ENCODE measurements at places on chromosomes 12 and 14.

DNA sequence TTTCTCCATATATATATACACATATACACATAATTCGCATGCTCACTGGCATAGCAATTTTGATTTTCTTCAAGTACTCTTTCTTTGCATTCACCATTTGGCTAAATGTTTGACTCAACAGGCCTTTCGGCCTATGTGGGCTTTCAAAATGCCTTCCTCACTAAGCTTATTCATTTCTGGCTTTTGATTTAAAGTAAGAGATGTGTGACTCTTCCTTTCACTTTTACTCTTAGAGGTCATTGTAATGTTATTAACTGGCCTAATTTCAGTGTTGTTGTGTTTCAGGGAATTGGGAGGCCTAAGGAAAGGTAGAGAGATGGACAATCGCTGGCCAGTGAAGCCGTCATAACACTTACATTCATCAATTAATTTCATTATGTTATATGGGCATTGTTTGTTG lies 14.5 kb upstream of the KLRD1 start:
- DNase-seq: no peak

- no peak for DNase-seq
Observed at GRCh38 chr12:72828662-72829324, 556.6 kb downstream of the TRHDE start.

GRCh38 chr14:81330619-81331122 lies 69.5 kb downstream of the STON2 start:
- DNase-seq: no peak

DNA sequence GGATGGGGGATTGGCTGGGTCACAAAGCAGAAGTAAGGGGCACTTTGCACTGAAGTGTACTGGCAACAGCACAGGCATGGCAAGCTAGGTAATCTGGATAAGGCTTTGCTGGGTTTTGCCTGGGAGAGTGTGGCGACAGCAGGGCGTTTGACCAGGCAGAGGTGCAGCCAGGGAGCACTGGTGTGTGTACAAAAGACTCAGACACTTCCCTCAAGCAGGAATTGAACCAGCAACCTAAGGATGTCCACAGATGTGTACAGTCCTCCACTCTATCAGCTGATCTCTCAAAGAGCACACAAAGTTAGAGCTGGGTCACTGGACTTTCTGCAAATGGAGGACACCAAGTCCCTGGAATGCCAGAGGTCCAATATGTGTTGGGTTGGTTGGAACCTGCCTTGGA lies 15.4 kb upstream of the RNASE4 start:
- DNase-seq: no peak

DNA sequence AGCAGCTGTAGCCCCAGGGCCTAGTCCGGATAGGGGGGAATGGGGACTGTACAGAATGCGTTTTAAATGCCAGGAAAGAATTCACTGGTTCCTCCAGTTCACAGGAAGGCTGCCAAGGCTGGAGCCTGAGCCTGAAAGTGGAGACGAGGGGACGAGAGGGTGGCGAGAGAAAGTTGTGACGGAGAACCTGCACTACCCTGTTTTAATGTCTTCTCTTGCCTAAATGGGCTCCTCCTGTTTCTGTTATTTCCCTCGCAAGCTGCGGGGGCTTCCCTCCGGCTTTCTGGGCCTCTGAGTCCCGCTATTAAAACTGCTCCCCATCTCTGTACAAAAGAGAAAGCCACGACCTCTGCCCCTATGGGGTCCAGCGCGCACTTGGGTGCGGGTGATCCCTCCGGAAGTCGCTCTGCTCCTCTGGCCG lies 4.5 kb downstream of the C1QL4 start:
- DNase-seq: no peak

- no peak for DNase-seq
Observed at GRCh38 chr12:51942501-51943000, 8.9 kb upstream of the ACVR1B start.

DNA sequence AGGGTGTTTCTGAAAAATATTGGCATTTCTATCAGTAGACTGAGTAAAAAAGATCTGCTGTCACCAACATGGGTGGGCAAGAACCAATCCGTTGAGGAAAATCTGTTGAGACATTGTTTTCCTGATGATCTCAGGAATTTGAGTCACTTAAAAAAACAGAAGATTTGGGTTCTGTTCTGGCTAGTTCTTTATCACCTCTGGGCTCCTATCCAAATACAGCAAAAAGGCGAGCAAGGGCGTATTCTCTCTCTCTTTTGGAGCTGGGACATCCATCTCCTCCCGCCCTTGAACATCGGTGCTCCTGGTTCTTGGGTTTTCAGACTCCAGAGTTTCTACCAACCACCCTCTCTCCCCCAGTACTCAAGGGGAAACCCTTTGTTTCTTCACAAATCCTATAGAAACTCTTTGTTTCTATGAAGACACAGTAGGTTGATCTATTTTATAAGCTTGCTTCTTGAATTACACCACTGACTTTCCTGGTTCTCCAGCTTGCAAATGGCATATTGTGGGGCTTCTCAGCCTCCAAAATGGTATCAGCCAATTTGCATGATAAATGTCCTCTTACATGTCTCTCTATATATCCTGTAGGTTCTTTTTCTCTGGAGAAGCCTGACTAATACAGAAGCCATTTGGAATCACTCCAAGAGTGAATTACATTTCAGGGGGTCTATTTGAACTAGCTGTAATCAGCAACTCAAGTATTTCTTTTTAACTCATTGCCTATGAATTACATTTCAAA lies 263.9 kb upstream of the TMTC1 start:
- DNase-seq: no peak

DNA sequence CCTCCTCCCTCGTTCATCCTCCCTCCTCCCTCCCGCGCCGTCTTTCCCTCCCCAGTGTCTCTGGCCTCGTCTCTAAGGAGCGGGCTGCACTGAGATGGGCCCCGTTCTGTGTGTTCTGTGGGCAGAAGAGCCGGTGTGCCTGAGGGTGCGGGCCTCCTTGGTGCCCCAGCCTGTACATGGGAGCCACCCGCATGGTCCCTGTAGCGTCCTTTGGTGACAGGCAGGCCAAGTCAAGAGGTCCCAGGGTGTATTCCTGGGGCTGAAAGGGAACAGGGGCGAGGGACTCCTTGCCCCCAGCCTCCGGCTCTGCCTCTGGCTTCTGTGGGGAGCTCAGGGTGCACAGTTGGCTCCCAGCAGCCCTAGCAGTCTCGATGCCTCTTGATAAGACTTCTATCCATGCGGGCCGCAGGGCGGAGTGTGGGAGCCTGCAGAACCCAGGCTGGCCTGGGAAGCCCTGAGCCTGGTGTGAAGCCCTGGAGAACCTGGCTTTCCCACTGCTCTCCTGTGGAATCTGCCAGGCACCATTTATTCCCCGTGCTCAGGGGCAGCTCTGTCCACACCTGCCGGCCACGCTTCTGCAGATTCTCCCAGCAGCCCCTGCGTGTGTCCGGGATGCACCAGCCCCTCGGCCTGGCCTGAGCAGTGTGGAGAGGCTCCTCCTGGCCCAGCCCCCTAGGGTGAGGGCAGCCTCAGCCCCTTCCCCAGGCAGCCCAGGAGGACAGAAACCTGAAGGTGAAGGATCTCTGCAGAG lies 181.3 kb downstream of the KIF26A start:
- no peak for DNase-seq

GRCh38 chr12:113299619-113300237 lies 35.2 kb downstream of the SLC8B1 start:
- no peak for DNase-seq

DNA sequence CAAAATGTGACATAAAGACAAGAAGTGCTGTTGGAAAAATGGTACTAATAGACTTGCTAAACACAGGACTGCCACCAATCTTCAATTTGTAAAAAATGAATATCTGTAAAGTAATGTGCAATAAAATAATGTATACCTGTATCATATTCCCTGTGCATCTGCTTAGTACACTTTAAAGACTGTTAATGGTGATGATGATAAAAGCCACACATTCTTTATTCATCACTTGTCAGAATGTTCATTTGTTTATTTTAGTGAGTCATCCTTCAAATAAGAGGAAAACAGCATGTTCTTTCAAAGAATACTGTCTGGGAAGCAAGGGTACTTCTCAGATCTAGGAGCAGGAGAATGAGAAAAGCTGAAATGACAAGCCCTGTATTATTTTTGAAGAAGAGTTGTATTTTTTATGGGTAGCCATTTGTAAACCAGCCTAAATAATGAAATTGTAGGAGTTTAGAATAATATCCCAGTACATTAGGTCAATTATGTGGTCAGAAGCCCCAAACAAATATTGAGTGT lies 78.3 kb upstream of the PSMA6 start:
- DNase-seq: no peak

- DNase-seq: no peak
Observed at GRCh38 chr12:11162502-11162901, 8.5 kb upstream of the SMIM10L1 start.

DNA sequence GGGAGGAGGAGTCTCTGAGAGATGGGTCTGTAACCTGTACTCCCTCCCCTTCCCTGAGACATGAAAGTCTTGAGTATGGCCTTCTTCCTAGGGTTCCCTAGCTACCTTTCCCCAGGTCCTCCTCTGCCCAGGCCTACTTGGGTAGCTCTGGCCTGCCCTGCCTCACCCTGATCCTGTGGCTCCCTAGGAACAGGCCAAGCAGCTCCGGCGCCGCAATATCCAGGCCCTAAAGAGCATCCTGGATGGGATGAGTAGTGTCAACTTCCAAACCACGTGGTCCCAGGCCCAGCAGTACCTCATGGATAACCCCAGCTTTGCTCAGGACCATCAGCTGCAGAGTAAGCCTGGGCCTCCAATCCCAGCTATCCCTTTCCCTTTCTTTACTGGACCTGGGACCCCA lies 12.3 kb downstream of the PRPF40B start:
- no peak for DNase-seq

GRCh38 chr14:63650256-63650952 lies 8.7 kb upstream of the WDR89 start:
- no peak for DNase-seq

GRCh38 chr14:61563880-61564617 lies 131.3 kb upstream of the HIF1A start:
- DNase-seq: no peak

GRCh38 chr12:120874547-120875245 lies 29.5 kb downstream of the SPPL3 start:
- no peak for DNase-seq

DNA sequence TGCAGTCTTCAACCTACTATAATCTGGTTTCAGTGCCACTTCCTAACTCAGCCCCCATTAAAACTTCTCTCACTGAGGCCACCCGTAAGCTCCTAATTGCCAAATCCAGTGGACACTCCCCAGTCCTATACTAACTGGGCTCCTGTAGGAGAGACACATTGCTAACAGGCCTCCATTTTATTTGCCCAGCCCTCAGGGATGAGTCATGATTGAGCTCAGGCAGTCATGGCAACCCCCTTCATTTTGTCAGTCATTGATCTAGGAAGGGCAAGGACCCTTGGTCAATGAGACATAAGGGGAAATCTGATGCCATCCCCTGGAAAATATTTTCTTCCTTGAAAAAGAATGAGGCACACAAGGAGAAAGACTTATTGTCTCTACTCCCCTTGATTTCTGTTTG lies 70.1 kb upstream of the HIF1A start:
- no peak for DNase-seq

GRCh38 chr12:127162902-127163301 lies 1104.1 kb upstream of the TMEM132C start:
- no peak for DNase-seq

DNA sequence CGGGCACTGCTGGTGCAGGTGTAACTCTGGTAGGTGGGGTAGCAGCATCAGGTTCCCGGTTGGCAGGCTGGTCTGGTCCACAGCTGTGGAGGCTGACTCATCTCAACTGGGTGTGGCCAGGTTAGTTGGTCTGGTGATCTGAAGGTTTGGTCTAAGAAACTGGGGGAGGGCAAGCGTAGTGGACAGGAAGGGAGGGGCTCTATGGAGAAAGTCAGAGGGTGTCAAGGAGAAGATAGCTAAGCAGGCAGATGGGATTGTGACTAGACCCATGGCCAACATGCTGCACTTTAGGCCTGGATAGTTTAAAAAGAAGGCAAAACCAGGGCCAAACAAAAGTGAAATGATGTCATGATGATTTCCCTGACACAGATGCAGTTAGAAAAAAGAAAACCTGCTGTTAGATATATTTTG lies 7.9 kb downstream of the TRIM9 start:
- peak; percentile 35 for DNase-seq

DNA sequence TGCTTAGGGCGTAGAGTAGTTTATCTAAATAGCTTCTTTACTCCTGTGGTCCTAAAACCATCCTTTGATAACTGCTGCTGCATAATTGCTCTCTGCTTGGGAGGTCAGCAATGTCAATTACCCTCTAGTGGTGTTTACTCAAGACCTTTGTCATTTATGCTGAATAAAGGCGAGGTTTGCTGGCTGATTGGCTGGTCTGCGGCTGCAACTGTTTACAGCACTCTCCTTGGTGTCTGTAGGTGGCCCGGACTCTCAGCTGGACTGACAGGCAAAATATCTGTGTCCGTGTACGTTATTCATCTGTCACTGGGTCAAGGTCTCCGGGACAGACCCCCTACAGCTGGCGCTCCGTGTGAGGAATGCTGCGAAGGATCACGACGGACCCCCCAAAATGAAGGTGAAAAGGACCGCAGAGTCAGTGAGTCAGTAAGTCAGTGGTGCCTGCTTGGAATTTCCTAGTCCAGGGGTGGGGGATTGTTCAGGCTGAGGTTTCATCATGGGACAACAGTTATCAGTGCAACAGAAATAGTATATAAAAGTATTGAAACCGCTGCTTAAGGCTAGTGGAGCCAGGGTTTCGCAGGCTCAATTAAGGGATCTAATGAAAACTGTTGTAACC lies 253.3 kb upstream of the DIO2 start:
- no peak for DNase-seq

DNA sequence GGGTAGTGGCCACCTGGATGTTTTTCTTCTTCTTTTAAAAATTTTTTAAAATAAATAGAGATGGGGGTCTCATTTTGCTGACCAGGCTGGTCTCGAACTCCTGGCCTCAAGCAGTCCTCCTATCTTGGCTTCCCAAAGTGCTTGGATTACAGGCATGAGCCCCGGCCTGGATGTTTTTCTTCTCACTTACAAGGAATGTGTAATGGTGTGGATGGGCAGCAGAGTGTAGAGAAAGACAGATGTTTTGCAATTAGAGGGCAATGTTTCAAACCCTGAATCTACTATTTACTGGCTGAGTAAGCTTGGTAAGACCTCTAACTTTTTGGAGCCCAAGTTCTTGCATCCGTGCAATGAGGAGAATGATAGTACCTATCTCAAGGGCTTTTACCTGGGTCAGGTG lies 48.1 kb downstream of the ADCK1 start:
- DNase-seq: no peak

- no peak for DNase-seq
Observed at GRCh38 chr14:77197988-77198387, 16.4 kb downstream of the TMEM63C start.

Data from NCI-H2171 (cell line).